ENCODE measurements at places on chromosomes 2 and 18.

GRCh38 chr2:197073270-197073669 is 146.8 kb upstream of the PGAP1 start:
- no peak for DNase-seq

GRCh38 chr2:4882421-4882820 is 809.8 kb upstream of the SOX11 start:
- DNase-seq = no peak

GRCh38 chr2:73260338-73260984 is 23.8 kb downstream of the FBXO41 start:
- DNase-seq = no peak

- DNase-seq = no peak
Measured at GRCh38 chr2:62545261-62545660, 39.3 kb upstream of the TMEM17 start.

DNA sequence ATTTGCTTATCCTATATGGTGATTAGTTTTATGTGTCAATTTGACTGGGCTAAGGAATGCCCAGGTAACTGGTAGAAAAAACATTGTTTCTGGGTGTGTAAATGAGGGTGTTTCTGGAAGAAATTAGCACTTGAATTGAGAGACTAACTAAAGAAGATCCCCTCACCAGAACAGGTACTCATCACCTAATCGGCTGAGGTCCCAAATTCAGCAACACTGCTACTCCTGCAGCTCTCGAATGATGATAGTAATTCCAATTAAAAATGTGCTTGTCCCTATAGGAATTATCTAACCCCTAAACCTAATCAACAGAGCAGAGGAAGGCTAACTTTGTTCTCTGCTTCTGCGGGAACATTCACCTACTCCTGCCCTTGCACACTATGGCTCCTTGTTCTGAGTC is 464.5 kb upstream of the CHST9 start:
- no peak for DNase-seq

DNA sequence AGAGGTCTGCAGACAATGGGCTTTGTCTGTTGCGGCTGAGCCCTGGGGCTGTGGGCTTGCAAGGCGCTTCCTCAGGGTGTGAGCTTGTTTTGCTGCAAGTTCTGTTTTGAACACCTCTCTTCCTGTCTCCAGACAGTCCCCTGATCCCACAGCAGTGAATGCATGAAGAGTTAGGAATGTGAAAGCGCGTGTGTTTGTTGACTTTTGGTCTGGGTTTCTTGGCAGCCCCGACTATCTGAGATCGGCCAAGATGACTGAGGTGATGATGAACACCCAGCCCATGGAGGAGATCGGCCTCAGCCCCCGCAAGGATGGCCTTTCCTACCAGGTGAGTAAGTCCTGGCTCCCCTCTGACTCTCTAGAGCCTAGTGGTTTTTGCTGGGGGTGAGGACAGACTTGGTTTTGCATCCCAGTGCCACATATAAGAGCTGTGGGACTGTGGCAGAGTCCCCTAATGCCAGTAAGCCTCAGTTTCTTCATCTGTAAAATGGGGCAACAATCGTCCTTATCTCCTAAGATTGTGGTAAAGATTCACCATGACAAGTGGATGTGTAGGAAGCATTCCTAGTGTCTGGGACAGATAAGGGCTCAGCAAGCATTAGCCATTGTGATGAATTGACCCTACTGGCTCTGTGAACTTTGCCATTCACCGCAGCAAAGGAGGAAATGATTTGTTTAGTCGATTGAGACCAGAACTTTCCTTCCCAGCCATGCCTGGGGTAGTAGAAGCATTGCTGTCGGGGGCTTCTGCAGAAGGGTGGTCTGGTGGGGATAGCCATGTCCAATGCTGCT is 3.0 kb downstream of the LBH start:
- DNase-seq = no peak

Measured in effector memory CD8-positive, alpha-beta T cell (primary cell).